Left lobe of liver (tissue), 2 donors: ENCODE measurements at places on chromosomes 16 and 17. TPM values are rescaled to one million over a fixed set of nuclear protein-coding genes. Genes with fewer than 3 reads are reported as not detected.

GNG13 gene
- total RNA-seq = not detected

CDH11 gene
- 2.4 TPM for total RNA-seq

DNA sequence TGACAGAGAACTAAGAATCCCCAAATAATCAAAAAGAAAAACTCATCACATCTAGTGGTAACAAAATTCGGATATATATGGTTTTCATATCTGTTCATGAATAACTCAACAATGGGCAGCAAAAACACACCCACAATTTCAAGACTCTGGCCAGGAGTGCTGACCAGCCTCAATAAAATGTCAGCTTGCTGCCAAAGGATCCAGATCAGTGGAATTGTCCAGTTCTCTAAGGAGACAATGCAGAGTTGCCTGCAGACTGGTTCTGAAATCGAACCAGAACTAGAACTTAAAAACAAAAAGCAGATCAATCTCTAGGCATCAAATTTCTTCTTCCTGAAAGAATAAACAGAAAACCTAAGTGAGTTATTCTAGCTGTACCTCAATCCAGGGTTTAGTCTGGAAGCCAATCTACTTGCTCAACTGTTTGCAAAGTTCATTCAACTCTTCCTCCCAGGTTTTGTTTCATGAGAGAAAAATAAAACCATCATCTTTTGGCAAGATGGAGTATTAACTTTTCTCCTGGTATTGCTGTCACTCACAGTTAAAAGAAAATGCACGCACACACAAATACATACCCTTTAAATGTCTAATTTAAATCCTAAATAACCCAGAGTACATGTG, 61.0 kb downstream of the CFDP1 start:
- no peak for DNase-seq

ZPBP2 gene
- not detected for total RNA-seq

DNA sequence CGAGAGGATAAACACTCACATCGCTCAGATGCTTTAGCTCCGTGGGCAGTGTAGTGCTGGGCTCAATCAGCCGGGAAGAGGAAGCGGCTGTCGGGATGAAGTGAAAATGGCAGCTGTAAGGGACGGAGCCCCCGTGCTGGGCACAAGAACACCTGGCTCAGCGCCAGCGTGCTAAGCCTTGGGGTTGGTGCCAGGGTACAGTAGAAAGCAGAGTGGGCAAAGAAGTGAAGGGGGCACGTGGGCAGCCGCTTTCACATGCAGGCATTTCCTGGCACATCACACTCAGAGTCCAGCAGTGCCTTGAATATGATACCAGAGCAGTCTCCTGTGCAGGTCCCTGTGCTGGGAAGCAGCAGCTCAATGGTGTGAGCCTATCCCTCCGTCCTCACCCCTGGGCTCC, 51.1 kb upstream of the FOXF1 start:
- DNase-seq = no peak

DNA sequence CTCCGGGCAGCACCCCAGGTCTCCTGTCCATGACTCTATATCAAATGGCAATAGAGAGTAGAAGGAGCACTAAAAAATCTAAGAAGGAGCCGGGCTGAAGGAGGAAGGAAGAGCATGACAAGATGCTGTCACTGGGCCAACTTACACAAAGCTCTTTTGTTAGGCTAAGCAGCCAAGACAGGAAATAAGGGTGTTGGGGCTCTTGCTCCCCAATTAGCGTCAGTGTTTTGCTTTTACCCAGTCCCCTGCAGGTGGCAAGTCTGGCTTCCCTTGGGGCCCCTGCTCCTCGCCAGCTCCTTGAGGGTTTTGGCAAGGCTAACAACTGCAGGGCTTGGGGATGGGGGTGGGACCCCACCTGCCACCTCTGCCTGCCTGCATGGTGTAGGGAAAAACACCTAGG, 120.5 kb downstream of the CCT6B start:
- no peak for DNase-seq

DNA sequence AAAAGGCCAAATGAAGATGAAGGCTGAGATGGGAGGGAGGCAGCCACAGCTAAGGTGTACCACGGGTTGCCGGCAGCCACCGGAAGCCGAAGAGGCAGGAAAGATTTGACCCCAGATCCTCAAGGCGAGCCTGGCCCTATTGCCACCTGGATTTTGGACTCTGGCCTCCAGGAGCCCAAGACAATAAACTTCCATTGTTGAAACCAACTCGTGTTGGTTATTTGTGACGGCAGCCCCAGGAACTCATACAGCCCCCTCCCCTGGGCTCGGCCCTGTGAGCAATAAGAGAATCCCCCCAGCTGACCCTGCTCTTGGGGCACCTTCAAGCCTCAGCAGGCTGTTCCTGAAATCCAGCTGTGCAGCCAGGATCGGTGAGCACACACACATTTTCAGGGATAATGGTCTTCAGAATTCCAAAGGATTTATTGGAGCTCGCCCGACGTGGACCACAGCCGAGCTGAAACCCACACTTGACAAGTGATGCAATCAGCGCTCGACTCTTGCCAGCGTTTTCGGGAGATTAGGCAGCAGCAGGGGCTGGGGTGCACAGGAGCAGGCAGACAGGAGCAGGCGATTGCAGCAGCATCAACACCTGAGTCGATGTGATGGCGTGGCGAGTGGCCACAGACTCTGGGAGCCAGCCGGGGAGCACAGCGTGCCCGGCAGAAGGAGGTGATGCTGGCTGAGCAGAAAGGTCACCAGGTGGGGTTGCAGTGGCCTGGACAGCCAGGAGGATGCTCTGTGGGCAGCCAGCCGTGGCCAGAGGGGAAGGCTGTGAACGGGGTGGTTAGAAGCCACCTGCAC, 22.4 kb upstream of the CBX4 start:
- DNase-seq = no peak

GRCh38 chr16:57507136-57508034, 21.1 kb upstream of the DOK4 start:
- no peak for DNase-seq

DNA sequence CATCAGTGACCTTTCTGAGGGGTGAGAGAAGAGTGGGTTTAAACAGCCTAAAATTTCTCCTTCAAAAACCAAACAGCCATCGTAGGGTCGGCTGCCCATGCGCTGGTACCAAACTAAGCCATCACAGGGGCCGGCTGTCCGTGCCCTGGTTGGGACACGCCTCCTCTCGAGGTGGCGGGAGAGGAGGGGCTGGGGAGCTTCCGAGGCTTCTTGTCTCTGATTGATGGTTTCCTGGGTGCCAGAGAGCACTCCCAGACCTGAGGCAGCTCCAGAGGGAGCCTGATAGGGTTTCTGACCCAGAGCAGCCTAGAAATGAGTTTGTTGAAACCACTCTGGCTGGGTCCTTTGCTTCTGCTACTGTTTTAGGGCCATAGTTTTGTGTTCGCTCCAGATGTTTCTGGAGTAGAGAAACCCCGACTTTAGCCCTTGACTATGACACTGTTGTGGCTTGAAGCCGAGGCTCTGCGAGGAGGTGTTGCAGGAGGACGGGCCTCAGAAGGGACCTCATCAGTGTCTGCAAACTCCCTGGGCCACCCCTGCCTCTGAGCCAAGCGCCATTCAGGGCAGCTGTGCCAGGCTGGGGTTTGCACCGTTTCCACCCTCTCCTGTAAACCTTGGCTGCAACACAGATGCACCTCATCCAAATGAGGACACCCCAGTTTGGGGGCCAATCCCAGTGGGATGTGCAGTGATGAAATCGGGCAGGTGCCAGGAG, 6.2 kb downstream of the ZNF276 start:
- DNase-seq = no peak

HBA1 gene
- 112 TPM for total RNA-seq
